ENCODE measurements at places on chromosomes 13 and 19.

DNA sequence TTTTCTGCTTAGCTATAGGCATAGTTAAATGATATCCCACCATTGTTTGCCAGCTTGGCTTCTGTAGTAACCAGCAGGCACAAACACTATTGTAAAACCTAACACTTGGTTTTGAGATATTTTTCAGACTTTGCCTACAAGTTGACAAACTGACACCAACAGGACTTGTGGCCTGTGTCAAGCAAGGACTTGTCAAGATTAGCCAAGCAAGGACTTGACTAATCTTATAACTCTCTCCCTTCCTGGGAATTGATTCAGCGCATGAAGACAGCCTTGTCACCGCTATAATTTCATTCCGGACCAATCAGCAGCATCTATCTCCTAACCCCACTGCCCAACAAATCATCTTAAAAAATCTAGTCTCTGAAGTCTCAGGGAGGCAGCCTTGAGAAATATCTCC lies 72.7 kb upstream of the SLITRK1 start:
- no peak for DNase-seq

DNA sequence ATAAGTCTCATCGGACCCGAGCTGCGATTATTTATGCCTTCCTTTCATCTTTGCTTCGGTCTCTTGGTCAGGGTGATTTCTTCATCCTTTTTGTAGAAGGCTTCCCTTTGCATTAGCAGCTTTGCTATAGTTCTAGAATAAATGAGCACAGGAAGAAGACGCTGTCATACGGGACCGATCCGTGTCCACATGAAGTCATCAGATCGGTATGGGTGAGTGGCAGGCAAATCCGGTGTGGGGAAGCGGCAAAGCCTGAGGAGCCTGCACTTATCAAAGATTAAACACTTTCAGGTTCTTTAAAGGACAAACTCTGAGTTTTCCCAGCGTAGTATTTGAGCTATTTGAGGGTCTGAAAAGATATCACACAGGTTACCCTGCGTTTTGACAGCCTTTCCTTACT lies 119.3 kb downstream of the IRS2 start:
- DNase-seq = no peak

GRCh38 chr13:68749796-68750195 lies 1357.8 kb upstream of the ATXN8OS start:
- DNase-seq = no peak

GRCh38 chr13:37288057-37288720 lies 182.7 kb upstream of the CSNK1A1L start:
- DNase-seq = no peak

- no peak for DNase-seq
Measured at GRCh38 chr13:40236566-40237168, 429.8 kb downstream of the FOXO1 start.

- no peak for DNase-seq
Measured at GRCh38 chr13:96426167-96426566, 336.3 kb downstream of the HS6ST3 start.

DNA sequence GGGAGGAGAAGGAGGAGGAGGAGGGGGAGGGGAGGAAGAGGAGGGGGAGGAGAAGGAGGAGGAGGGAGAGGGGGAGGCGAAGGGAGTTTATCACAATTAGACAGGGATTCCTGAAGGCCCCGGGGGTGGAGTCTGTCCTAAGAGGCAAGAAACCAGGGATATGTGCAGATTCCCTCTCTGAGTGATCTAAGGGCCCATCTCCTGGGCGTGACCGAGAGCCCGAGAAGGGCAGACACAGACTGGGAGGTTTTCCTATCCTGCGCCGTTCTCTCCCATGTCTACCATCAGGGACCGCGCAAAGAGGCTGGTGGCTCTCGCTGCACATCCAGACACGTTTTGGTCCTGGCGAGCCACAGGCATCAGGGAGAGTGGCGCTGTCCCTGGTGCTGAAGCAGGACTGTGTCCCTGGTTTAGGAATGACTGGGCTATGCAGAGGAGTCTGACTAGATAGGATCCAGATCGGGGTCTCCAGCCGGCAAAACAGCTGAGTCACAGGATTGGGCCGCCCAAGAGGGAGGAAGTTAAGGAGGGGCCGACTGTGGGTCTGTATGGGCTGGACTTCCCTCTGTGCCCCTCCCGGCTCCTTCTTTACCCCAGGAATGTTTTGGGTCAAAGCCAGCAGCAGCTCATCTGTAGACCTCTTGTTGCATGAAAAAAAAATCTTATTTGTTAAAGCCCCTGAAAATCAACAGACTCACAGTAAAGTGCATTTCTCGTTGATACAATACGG lies 17.9 kb upstream of the ZNF175 start:
- no peak for DNase-seq

DNA sequence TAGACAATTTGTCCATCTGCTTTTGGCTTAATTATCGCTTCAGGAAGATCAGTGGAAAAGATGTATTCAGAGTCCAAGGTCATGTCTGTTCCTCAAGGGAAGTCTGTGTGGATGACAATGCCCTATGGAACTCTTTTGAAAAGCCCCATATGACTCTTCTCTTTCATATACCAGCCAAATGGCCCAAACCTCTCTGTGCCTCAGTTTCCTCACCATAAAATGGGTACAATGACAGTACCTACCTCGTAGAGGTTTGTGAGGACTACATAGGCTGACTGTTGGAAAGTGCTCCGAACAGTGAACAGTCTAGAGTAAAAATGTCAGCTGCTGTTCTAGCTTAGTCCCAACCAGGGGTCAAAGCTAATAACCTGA lies 104.6 kb downstream of the COL4A2 start:
- no peak for DNase-seq

DNA sequence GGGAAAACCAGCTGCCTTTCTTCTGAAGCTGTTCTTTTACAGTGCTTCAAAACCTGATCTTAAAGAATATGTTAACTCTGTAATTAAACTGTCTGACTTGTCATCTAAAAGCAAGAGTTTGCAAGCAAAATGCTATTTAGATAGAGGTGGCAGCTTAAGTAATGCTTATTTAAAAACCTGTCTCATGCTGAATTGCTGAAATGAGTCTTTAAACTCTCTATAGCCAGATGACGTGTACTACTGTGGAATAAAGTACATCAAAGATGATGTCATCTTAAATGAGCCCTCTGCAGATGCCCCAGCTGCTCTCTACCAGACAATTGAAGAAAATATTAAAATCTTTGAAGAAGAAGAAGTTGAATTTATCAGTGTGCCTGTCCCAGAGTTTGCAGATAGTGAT lies 22.9 kb downstream of the ITM2B start:
- no peak for DNase-seq

DNA sequence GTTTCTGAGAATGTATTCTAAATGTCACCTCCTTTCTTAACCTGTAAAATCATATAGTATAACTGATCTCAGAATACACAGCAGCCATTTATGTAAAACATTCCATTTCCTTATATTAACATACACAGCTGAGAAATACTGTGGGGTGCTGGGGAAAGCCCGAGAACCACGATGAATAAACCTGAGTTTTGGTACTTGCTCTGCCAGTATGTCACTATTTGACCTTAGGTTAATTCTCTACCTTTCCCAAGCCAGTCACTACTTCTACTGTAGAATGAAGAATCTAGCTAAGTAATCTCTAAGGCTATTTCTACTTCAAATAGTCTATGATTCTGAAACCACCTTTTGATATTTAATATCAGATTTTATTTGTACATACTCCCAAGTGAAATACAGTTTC lies 173.7 kb downstream of the TBC1D4 start:
- no peak for DNase-seq

GRCh38 chr13:32278426-32278825 lies 36.7 kb downstream of the ZAR1L start:
- DNase-seq = no peak

DNA sequence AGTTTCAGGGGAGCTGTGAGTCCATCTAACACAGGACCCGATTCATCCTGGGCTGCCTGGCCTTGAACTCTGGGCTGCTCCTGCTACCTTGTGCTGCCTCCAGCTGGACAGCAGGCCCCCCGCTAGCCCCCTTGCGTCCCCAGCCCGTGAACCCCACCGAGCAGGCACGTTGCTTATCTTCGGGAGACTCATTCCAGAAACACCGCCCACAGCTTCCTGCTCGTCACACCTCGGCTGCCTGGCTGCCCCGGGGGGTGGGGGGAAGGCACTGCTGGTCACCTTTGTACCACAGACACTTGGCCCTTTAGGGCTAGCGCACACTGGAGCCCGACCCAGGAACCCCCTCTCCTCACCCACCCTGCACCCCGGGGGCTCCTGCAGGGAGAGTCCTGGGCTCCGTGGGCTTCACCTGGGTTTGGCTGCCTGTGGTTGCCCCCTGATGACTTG lies 48.1 kb downstream of the CRTC1 start:
- no peak for DNase-seq

- no peak for DNase-seq
Measured at GRCh38 chr13:112962911-112963625, 5.9 kb upstream of the MCF2L start.

- DNase-seq = no peak
Measured at GRCh38 chr13:93368718-93369117, 142.1 kb downstream of the GPC6 start.

- no peak for DNase-seq
Measured at GRCh38 chr13:50277127-50277526, 261.9 kb downstream of the KCNRG start.

DNA sequence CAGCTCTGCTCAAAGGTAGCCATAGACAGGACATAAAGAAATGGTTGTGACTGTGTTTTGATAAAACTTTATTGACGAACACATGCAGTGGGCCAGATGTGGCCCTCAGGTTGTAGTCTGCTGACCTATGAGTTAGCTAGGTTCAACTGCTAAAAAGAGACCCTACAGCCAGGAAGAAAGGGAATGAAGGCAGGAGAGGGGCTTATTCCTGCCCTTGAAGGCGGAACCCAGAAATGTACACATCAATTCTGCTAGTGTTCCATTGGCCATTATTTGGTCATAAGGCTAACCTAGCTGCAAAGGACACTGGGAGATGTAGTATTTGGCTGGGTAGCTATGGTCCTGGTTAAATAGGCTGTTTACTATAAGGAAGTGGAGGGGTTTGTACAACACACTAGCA lies 18.0 kb downstream of the APBA3 start:
- no peak for DNase-seq

GRCh38 chr19:10222201-10222890 lies 8.8 kb downstream of the S1PR2 start:
- no peak for DNase-seq

- DNase-seq = no peak
Measured at GRCh38 chr19:41657157-41657556, 30.3 kb upstream of the CEACAM4 start.

GRCh38 chr13:96417939-96418685 lies 328.2 kb downstream of the HS6ST3 start:
- no peak for DNase-seq

GRCh38 chr13:24187185-24187584 lies 26.7 kb downstream of the SPATA13 start:
- DNase-seq = no peak

- DNase-seq = peak; percentile 66
Measured at GRCh38 chr13:27130979-27131623, 40.5 kb downstream of the USP12 start.

DNA sequence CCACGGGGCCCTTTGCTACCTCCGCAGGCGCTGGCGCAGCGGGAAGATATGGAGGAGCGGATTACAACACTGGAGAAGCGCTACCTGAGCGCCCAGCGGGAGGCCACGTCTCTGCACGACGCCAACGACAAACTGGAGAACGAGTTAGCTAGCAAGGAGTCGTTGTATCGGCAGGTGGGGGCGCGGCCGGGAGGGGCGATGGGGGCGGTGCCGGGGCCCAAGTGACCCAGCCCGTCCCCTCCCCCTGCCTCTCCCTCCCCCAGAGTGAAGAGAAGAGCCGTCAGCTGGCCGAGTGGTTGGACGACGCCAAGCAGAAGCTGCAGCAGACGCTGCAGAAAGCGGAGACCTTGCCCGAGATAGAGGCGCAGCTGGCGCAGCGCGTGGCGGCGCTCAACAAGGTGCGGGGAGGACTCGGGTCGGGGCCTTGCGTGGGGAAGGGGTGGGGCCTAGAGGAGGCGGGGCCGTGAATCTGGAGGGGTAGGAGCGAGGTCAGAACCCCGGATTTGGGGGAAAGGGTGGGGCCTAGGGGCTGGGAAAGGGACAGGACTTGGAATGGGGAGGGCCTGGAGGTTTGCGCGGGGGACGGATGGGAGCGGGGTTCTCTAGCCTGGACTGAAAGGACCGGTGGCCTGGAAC lies 13.7 kb downstream of the PPFIA3 start:
- no peak for DNase-seq

- peak; percentile 38 for DNase-seq
Measured at GRCh38 chr13:51793570-51794271, 10.2 kb downstream of the DHRS12 start.

DNA sequence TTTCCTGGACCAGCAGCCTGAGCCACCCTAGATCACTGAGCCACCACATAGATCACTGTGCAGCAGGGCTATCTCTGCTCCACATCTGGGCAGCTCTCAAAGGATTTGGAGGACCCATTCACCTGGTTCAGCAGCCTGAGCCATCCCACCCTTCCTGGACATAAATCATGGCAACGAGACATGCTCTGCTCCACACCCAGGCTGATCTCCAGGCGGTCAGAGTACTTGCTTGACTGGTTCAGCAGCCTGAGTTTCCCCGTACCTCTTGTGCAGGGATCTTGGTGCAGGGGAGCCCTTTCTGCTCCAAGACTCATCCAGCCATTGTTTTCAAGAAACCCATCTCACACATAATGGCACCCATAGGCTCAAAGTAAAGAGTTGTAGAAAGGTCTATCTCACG lies 195.3 kb downstream of the LIG4 start:
- DNase-seq = no peak

Data from stimulated activated CD8-positive, alpha-beta memory T cell treated with anti-CD3 and anti-CD28 coated beads, Interleukin-7, amount 100 ng/mL, for 4 hours (primary cell).